GM23248 (cell line): ENCODE measurements at places on chromosomes 1 and 21. TPM values are rescaled to one million over a fixed set of nuclear protein-coding genes. Genes with fewer than 3 reads are reported as not detected.

- DNase-seq, result no peak
Measured at GRCh38 chr1:213519098-213519497, 468.1 kb downstream of the RPS6KC1 start.

DNA sequence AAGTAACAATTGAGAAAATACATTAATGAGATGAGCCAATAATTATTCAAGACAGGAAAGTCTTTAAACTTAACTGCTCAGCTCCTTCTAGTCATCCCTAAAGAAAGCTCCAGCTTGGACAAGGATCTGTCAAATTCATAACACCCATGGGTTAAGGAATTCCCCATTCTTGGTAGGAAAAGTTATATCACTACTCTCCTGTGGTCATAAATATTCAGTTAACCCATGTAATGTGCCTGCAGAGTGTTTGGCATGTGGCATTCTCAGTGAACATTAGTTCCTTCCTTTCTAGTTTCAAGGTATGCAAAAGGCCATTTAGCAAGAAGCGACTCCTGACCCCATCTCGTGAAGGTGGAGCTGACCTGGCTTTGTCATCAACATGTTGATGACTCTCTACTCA lies 76.7 kb upstream of the VCAM1 start:
- DNase-seq, result no peak

GRCh38 chr1:238401144-238401543 lies 510.4 kb upstream of the ZP4 start:
- no peak for DNase-seq

DNA sequence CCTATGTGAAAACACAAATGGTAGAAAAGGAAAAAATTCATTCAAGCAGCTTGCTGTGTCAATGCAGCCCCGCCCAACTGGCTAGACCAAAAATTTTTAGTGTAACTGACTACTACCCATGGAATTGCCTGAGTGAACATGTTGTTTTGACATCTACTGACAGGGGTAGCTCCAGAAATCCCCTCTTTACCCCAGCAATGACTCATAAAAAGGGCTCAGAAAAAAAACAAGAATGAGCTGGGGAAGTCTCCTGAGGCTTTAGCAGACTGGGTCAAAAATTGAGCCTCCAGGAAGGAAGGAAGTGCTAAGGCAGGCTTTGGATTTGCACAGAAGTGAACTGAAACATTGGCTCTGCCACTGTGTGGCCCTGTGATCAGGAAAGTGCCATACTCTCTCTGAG lies 24.4 kb upstream of the FGGY start:
- peak; percentile 65 for DNase-seq

DNA sequence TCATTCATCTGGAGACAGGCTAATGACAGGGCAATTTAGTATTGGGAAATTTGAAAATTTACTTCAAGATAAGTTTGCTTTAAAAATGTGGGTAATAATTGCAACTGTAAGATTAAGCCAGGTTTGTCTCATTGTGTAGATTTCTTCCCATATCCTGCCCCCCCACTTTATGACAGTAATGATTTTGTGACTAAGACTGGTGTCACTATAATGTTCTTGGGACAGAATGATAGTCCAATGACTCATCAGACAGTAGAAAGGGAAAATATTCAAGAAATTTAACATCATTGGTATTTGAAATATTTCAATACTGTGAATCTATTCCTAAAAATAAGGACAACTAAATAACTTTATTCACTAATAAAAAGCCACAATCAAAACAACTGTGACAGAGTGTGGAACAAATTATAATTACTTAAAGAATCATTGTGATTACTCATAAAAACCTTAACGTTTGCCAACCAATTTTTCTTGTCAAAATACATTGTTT lies 36.7 kb downstream of the FH start:
- peak; percentile 86 for DNase-seq

DNA sequence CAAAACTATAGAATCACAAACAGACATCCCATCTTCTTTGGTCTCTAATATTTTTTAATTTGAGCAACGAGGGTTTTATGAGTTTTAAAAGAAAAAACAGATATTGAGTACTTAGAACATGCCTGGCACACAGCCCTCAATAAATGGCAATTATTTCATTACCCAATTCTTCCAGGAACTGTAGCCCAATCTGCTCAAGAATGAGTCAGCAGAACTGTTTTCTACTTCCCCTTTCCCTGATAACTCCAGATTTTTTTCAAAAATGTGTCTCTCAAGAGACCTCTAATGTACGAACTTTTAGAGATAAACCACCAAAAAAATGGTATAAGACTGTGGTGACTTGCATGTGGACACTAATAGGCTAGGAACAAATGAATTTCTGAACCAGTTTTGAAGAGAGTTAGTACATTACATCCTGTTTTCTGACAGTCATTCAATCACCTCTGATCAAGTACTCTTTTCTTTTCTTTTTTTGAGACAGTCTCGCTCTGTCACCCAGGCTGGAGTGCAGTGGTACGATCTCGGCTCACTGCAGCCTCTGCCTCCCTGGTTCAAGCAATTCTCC lies 11.5 kb downstream of the ABL2 start:
- DNase-seq, result peak; percentile 69

DNA sequence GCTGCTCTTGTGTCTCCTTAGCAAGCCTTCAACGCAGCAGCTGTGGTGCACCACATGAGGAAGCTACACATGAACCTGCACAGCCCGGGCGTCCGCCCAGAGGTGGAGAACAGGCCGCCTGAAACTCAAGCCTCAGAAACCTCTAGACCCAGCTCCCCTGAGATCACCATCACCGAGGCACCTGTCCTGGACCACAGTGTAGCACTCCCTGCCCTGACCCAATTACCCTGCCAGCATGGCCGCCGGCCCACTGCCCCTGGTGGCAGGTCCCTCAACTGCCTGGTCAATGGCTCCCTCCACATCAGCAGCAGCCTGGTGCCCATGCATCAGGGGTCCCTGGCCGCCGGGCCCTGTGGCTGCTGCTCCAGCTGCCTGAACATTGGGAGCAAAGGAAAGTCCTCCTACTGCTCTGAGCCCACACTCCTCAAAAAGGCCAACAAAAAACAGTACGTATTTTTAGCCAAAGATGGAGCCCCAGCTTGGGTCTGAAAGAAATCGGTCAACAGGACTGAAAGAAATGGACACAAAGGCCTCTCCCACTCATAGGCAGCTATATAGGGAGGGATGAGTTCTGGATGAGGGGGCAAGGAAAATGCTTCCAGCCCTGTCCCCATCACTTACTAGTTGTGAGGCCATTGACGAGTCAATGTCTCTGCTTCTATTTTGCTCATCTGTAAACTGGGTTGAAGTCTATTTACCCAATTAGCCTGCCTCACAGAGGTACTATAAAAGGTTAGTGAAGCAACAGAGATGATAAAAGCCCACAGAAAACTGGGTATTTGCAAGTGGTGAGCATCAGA lies 28.5 kb downstream of the CAMK1G start:
- DNase-seq, result no peak

DNA sequence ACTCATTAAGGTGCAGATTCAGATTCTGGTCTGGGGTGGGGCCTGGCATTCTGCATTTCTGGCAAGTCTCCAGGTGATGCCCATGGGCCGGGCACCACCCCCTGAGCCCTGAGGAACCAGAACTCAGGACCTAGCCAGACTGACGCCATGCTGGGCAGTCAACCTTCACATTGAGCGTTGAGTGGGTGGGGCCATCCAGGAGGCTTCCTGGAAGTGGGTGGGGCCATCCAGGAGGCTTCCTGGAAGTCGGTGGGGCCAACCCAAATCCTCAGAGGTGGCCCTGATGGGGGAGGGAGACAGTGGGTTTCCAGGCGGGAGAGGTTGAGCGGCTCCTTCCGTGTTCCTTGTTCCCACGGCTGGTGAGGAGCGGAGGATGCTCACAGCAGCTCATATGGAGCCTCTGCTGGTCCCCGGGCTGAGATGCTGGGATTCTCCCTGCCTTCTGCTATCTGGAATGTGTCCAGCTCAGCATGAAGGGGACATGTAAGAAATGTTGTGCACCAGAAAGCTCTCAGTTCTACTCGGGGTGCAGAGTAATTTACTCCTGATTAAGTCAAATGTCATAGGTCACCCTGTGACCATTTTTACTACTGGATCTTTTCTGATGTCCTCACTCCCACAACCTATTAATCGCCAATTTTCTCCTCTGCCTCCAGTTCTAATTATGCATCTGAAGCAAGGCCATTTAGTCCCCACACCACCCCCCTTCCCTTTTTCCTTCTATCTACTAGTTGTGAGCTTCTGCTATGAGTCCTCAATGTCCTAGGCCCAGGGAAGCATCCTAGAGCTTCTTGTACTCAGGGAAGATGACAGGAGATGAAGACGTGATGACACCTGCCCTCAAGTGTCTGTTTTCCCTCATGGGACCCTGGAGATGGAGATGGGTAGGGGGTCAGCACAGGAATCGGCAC lies 435.4 kb downstream of the PTPRU start:
- no peak for DNase-seq

GRCh38 chr1:14724246-14724645 lies 125.8 kb downstream of the KAZN start:
- peak; percentile 46 for DNase-seq

GRCh38 chr1:47984175-47984789 lies 12.9 kb downstream of the TRABD2B start:
- DNase-seq, result no peak

- DNase-seq, result no peak
Measured at GRCh38 chr1:94303005-94303404, 65.6 kb upstream of the ARHGAP29 start.

DNA sequence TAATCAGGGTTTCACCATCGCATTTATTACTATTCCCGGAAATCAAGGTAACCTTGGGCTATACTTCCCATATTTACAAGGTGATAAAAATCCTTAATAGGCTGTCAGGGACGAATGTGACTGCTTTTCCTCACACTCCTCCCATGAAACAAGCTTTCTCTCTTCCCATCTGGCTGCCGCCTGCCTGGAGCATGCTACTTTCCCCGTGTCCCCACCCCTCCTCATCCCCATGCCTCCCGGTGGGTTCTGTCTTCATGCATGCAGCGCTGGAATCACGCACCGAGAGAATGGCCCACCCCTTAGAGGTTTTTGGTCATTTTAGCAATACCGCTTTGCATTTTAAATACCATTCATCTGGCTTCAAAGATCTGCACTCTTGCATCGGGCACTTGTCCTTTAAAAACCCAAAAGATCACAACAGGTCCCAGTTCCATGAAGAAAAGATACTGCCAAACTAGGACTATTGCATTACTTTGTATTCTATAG lies 339.1 kb downstream of the NTNG1 start:
- no peak for DNase-seq

DNA sequence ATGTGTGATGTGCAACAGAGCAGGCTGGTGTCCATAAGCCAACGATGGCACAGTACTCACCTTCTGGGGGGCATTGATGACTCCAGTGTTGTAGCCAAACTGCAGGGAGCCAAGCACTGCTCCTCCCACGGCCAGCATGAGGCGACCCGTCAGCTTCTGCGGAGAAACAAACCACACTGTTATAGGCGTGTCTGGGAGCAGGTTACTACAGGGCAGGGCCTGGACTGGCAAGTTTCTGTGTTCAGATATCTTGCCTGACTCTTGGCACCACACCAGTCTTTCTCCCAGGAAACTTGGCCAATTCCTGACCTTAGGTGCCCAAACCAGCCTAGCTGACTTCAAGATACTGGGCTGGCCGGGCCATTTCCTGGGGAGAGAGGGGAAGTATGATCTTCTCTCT lies 15.5 kb downstream of the SLC2A1 start:
- no peak for DNase-seq

GRCh38 chr1:179779645-179780272 lies 36.7 kb downstream of the FAM163A start:
- peak; percentile 31 for DNase-seq

RHOU gene
- 1.8 TPM in 2 replicates for total RNA-seq

CFHR3 gene
- total RNA-seq, result not detected in 2 replicates

TEX38 gene
- total RNA-seq, result not detected in 2 replicates

FAM78B gene
- 0.43 TPM in 1 of 2 replicates, not detected in the other for total RNA-seq

AIRE gene
- not detected in 2 replicates for total RNA-seq
